AG04449 (cell line): ENCODE measurements at places on chromosomes 1 and 21.
A peak's percentile ranks its signal among the peaks of the same experiment; 100 is the strongest.

GRCh38 chr21:20004367-20004766, 993.8 kb upstream of the NCAM2 start:
- DNase-seq: no peak

DNA sequence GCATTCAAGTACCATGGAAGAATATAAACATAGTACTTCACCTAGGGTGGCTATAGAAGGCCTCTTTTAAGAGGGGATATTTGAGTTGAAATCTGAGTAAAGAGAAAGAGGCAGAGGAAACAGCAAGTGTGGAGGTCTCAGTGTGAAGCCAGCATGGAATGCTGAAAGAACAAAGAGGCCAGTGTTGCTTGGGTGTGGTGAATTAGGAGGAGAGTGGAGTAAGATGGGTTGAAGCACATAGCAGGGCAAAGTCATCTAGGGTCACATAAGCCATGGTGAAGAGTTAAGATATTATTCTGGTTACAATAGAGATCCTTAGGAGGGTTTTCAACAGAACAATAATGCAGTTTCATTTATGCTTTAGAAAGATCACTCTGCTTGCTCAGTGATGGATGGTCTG, 37.5 kb downstream of the C1orf141 start:
- DNase-seq: no peak

DNA sequence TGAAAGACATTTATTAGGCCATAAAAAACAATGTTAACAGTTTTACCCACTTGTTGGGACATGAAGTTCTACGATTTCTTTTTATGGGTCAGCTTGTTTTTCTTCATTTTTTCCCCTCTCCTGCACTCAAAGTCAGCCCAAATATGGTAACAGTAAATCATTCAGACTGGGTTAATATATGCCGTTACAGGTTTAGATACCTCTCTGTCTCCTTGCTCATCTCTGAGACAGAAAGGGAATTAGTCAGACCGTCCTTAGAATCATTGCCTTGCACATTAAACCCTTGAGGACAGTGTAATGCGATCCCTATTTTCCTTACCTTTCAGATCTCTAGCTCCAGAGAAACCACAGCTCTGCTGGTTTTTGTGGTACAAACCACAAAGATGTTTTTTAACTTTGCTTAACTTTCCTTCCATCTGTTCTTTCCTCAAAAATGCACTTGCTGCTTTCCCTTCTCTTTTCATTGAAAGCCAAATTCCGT, 613.3 kb downstream of the PLPP3 start:
- peak; percentile 36 for DNase-seq

DNA sequence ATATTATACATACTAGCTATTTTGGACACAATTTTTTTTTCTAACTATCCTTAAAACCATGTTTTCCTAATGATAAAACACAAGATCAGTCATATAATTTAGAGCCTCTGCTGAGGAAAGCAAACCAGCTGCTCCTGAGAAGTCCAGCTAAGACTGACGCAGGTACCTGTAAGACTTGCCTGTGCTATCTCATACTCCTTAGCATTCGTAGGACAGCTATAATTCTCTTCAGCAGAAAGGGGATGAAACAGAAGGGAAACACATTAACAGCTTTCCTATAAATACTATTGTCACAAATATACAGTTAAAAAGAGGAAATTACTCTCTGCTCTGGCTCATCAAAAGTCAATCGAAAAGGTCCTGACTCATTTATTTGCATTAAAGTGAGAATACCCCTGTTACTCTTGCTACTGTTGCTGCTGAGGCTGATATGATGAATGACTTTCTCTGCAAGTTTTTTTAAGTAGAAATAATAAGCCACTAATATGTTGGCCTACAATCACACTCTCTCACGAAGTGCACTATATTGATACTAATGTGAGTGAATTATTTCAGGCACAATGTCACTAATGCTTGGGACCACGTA, 757.1 kb downstream of the KCNT2 start:
- no peak for DNase-seq

DNA sequence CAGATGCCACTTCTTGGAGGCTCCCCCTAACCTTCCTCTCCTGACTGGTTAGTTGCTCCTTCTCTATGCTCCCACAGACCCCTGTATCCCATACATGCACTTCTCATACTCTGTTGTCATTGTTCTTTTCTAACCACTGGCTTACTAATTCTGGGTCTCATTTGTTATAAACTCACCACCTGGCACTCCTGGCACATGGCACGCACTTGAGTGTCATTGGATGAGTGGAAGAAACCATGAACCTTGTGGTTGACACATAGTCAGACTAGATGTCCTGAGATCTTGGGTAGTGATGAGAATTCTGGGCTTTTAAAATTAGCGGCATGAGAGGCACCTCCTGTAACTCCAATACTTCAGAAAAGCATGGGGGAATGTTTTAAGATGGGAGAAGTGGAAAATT, 49.3 kb downstream of the TRIM62 start:
- no peak for DNase-seq

DNA sequence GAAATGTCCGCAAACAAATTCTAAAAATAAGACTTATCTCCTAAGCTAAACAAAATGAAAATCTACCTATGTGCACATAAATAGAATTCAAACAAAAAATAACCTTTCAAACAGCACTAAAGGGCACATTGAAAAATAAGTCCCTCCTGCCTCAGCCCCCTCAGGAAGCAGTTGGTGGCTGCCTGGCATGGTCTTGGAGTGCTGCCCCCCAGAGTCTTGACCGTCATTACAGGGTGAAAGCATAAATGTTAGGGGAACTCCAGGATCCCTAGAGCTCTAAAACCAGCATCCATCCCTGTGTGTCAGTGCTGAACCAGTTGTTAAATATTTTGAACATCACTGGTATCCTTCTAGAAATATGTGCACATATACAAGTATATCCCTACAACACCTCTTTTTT, 6.5 kb upstream of the NPL start:
- DNase-seq: no peak

- DNase-seq: no peak
Observed at GRCh38 chr1:192529811-192530210, 45.8 kb upstream of the RGS1 start.

GRCh38 chr1:228666686-228667623, 68.3 kb upstream of the RHOU start:
- no peak for DNase-seq

- DNase-seq: no peak
Observed at GRCh38 chr1:26784023-26784871, 3.5 kb upstream of the PIGV start.

DNA sequence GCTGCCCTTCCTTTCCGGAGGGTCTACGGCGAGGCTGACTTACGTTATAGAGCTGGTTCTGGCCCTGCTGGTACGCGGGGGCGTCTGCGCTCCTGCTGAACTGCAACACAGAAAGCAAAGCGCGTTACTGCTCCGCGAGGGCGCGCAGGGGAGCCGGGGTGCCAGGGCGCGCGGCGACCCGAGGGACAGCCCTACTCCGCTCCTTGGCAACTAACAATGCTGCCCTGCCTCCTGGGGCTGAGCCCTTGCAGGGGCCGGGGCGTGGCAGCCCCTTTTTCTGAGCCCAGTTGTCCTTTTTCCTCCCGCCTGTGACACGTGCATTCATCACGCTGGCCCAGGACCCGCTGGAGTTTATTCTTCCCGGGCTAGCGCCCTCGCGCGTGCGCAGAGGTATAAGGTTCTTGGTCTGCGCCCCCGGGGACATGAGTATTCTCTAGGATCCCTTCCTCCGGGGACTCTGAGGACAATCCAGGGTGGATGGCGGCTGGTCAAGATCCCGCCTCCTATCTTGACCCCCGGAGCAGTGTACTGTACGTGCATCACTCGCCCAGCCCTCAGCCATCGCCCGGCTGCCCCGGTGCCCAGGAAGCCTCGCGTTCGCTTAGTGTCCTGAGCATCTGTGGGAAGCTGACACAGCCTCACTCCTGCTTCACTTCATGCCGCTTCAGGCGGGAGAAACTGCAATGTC, 78.9 kb downstream of the CD247 start:
- no peak for DNase-seq
